SJSA1 (cell line): ENCODE measurements at places on chromosomes 16 and 17. TPM values are rescaled to one million over a fixed set of nuclear protein-coding genes. Genes with fewer than 3 reads are reported as not detected.

Gene HSD11B2
- total RNA-seq: not detected in 2 replicates

Gene STX4
- 5.2 and 11.8 TPM in 2 replicates for total RNA-seq

Gene SPATA20
- total RNA-seq: 35.7 and 50.7 TPM in 2 replicates

Gene CA4
- not detected in 2 replicates for total RNA-seq

Gene YPEL2
- 4.2 and 4.4 TPM in 2 replicates for total RNA-seq

Gene LGALS3BP
- 485 TPM in 2 replicates for total RNA-seq

Gene XAF1
- total RNA-seq: 13.4 and 19.9 TPM in 2 replicates

Gene PRSS22
- total RNA-seq: not detected in 2 replicates

Gene GAST
- not detected in 2 replicates for total RNA-seq

Gene KANSL1
- 19.7 and 37.9 TPM in 2 replicates for total RNA-seq

Gene EFNB3
- not detected in 2 replicates for total RNA-seq
